HepG2 (cell line): ENCODE measurements at places on chromosomes 1 and 21. TPM values are rescaled to one million over a fixed set of nuclear protein-coding genes. Genes with fewer than 3 reads are reported as not detected.

The GJB3 gene
- total RNA-seq = not detected in 2 replicates

GRCh38 chr1:5150191-5150590 lies 495.8 kb downstream of the AJAP1 start:
- no peak overlapping the region for H3K27ac ChIP-seq
- no peaks in the 10 kb centered on the region for H3K27me3 ChIP-seq
- H3K4me3 ChIP-seq = no peak overlapping the region
- DNase-seq = no peak

The BTBD19 gene
- 1.0 and 2.7 TPM in 2 replicates for total RNA-seq

The KCNA3 gene
- not detected in 2 replicates for total RNA-seq

- no peaks in the 10 kb centered on the region for H3K4me1 ChIP-seq
- no peak overlapping the region for H3K27ac ChIP-seq
- H3K27me3 ChIP-seq = no peaks in the 10 kb centered on the region
- no peak for DNase-seq
- no peaks in the 10 kb centered on the region for H3K36me3 ChIP-seq
These were observed 96.5 kb downstream of the LIPI start for GRCh38 chr21:14114251-14114650.

GRCh38 chr1:14794906-14795305 lies 196.4 kb downstream of the KAZN start:
- peaks cover 7% of the 10 kb centered on the region for H3K27me3 ChIP-seq
- no peaks in the 10 kb centered on the region for H3K36me3 ChIP-seq
- no peak overlapping the region for H3K27ac ChIP-seq
- H3K4me1 ChIP-seq = no peaks in the 10 kb centered on the region
- no peak for DNase-seq
- H3K4me3 ChIP-seq = no peak overlapping the region

DNA sequence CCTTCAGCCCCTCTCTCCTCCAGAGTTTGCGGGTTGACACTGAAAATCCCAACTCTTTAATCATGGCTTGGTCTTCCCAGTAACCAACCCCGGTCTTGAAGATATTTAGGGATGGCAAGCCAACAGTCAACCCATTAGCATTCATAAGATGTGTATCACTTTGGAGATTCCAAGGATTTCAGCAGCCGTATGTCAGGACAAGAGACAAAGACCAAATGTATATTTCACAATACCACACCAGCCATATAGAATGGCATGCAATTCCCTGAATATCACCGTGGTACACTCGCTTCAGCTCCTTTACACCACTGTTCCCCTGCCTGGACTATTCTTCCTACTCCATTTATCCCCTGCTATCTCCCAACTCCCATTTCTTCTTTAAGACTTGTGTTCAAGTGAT lies 109.2 kb downstream of the CSMD2 start:
- no peaks in the 10 kb centered on the region for H3K36me3 ChIP-seq
- no peaks in the 10 kb centered on the region for H3K4me1 ChIP-seq
- H3K27ac ChIP-seq = no peak overlapping the region
- no peak for DNase-seq

The RGS2 gene
- total RNA-seq = 0.64 and 0.86 TPM in 2 replicates

DNA sequence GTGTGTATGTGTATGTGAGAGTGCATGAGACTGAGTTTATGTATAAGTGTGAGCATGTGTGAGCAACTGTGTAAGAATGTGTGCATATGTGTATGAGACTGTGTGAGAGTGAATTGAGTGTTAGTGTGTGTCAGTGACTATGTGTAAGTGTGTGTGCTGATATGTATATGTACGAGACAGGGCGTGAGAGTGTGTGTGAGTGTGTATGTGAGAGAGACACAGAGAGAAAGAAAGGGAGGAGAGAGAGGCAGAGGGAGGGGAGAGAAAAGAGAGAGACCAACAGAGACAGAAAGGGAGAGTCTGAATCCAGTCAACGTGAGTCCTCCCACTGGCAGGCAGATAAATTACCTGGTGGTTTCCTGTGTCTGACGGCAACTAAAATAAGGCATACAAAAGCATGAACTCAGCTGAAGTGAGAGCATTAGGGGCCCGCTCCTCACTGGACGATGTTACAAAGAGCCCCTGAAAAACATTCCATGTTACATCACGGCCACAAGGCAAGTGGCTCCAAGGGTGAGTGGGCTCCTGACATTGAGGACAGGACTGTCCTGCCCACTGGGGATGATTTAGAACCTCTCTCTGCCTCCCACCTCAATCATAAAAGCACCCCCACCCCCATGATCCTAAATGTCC lies 66.6 kb upstream of the TIAM1 start:
- H3K4me3 ChIP-seq = no peak overlapping the region
- no peaks in the 10 kb centered on the region for H3K36me3 ChIP-seq
- H3K27me3 ChIP-seq = peaks cover 2% of the 10 kb centered on the region; the same call in 1 of the 2 replicates
- no peak for DNase-seq
- no peak overlapping the region for H3K27ac ChIP-seq

DNA sequence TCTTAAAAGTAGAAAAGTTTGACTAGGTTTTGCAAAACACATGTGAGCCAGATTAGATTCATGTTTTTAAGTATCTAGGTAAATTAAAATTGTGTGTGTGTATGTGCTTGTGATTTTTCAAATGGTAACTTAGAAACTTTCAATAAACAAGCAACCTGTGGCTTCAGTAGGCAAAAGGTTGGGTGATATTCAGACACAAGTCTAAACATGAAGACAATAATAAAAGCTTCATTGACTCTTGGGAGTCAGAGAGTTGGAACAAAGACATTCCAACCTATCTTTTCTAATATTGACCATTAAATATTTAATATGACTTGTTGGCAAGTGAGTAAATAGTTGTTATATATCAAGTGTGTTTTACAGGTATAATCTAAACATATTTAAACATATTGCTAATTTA lies 1049.6 kb upstream of the ADGRL4 start:
- H3K27ac ChIP-seq = no peak overlapping the region
- H3K36me3 ChIP-seq = no peaks in the 10 kb centered on the region
- H3K4me1 ChIP-seq = no peaks in the 10 kb centered on the region
- DNase-seq = no peak
- no peak overlapping the region for H3K4me3 ChIP-seq
- H3K27me3 ChIP-seq = no peaks in the 10 kb centered on the region
